ENCODE measurements at places on chromosomes 1 and 21.

GRCh38 chr1:59394706-59395425, 98.0 kb downstream of the FGGY start:
- no peak for DNase-seq

GRCh38 chr21:41765973-41766882, 624 bp downstream of the RIPK4 start:
- no peak for DNase-seq

GRCh38 chr1:209861242-209861641, 33.5 kb downstream of the UTP25 start:
- DNase-seq: no peak

- DNase-seq: no peak
Measured at GRCh38 chr1:14824314-14824915, 225.9 kb downstream of the KAZN start.

DNA sequence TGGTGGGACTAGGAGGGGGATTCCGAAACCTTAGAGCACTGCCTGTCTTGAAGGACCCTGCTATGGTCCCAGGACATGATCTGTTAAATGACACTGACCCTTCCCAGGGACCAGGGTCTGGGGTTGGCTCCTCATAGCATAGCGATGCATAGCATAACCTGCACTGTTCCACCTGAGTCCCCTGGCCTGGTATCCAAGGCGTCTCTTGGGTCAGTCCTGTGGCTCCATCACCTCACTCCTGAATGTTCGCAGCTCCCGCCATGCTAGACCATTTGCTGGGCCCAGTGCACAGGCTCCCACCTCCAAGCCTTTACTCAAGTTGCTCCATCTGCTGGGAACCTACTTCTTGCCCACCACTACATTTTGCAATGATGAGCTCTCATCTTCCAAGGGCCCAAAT, 39.0 kb upstream of the MAGOH start:
- DNase-seq: no peak

- DNase-seq: no peak
Measured at GRCh38 chr1:225577241-225577640, 75.7 kb downstream of the ENAH start.

GRCh38 chr21:39187141-39187540, 3.9 kb upstream of the PSMG1 start:
- DNase-seq: no peak

DNA sequence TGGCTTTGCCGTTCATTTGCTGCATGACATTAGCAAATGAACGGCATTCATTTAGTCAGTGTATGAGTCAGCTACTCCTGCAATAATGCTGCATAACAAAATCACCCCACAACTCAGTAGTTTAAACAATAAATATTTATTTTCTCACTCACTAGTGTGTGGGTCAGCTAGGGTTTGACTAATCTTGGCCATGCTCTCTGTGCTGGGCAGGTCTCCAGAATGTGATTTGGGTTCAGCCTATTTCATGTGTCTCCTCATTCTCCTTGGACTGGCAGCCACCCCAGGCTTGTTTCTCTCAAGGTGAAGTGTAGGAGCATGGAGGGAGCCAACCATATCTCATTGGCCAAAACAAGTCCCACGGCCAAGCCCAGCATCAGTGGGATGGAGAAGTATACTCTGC, 104.3 kb downstream of the LACTBL1 start:
- no peak for DNase-seq

- DNase-seq: no peak
Measured at GRCh38 chr1:161282991-161283390, 24.4 kb downstream of the PCP4L1 start.

DNA sequence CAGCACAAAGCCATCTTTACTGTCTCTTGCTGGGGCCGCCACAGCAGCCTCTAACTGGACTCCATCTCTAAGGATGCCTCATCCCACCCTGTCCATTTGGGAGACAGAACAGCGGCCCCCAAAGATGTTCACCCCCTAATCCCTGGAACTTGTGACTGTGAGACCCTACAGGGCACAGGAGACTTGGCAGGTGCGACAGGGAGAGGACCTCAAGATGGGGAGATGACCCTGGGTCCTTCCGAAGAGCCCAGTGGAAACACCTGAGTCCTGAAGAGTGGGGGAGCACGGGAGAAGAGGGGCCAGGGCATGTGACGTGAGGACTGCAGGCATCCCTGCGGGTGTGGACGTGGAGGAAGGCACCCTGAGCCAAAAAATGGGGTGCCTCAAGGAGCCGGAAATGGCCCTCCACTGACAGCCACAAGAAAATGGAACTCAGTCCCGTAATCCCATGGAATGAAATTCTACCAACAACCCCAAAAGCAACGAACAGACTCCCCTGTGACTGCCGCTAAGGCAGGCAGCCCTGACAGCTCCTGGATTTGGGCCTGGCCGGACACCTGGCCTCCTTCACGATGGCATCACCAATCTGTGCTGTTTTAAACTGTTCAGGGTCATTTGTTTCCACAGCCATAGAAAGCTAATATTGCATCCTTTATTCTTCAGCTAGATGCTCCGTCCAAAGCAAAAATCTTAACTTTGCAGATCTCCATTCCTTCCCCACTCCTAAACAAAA, 34.0 kb downstream of the C2CD2 start:
- DNase-seq: no peak

DNA sequence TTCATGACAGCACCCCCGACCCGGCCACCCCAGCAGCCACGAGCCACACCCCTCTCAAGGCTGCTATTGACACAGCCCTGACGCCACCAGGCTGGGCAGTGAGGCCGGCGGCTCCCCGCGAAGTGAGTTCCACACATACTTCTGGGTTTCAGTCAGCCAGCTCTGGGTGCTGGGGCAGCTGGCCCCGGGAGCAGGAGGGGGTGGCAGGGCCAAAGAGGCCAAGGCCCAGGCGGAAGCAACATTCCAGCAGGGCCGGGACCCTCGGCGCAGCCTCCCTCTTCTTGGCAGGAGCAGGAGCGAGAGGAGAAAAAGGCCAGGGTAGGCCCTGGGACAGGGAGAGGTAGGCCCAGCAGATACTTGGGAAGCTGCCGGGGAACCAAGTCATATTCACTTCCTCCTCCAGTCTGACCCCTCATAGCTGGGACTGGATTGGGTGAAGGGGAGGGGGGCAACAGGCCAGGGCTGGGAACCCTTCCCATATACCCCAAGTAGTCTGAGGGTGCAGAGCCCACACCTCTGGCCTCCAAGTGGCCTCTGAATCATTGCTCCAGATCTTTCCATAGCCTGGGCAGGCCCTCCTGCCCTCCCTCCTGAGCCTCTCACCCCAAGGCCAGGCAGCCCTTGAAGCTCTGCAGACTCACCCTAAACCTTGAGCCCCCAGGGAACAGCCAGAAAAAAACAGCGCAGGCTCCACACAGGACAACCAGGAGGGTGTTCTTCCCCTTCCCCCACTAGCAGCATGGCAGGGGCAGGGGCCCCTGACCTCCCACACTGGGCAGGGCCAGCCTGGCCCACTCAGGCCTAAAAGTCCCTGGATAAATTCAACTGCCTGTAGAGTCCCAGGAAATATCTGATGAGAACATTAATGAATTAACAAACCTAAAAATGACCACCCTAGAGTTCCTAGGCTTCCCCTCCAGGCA, 5.7 kb downstream of the HSPG2 start:
- peak; percentile 62 for DNase-seq

DNA sequence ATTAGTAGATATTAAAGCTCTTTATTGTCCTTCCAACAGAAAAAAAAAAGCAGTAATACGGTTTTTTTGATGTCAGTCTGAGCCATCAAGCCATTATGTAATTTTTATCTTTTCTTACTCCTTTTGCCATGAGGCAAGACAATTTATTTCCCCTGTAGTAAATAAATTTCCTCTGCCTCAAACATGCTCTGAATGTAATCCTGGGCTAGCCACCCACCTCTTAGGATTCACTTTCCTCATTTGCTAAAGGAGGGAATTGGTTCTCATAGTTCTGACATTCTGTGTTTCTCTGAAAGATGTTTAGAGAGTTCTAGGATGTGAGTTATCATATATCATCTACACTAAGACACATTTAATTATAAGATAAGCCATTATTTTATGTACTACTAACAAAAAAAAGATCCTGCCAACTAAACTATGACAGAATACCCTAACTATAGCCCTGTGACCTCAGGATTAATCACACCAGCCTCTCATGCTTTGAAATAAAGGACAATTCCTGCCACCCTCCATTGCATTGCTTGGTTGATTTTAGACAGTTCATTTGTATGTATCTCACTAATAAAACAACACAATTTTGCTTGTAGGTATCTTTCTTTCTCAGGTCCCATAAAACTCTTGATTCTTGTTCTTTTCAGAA, 34.0 kb upstream of the RAP1A start:
- DNase-seq: no peak
